ENCODE measurements at places on chromosomes 1 and 21. TPM values are rescaled to one million over a fixed set of nuclear protein-coding genes. Genes with fewer than 3 reads are reported as not detected.

Gene MROH7
- 0.09 TPM for total RNA-seq

Gene SELE
- not detected for total RNA-seq

- no peak for DNase-seq
Observed at GRCh38 chr1:84611796-84612195, 37.6 kb upstream of the CTBS start.

DNA sequence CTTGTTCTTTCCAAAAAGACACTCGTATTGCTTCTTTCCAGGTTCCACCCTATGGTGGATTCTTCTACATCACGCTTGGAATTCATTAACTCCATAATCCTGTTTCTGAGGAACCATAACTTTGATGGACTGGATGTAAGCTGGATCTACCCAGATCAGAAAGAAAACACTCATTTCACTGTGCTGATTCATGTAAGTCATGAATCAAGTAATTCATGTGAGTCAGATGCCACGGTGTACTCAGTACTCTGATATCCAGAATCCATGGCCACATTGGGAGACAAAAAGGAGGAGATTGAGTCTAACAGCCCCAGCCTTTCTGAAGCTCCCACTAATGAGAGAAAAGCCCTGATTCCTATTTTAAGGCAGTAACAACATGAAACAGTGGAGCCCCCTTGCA is 7.4 kb downstream of the CHI3L2 start:
- DNase-seq: no peak

Data from HepG2 (cell line).